ENCODE measurements at places on chromosomes 5 and 9.

DNA sequence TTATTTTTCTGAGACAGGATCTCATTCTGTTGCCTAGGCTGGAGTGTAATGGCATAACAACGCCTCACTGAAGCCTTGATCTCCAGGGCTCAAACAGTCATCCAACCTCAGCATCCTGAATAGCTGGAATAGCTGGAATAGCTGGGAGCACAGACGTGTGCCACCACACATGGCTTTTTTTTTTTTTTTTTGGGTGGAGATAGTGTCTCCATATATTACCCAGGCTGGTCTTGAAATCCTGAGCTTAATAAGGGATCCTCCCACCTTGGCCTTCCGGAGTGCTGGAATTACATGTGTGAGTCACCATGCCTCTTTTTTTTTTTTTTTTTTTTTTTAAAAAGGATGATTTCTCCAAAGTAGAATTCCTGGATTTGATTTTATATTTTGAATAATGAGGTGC is 60.7 kb downstream of the NSD1 start:
- no peaks in the 10 kb centered on the region for H3K27me3 ChIP-seq
- peaks cover 10% of the 10 kb centered on the region for H3K4me1 ChIP-seq
- DNase-seq, result no peak
- H3K27ac ChIP-seq, result no peak overlapping the region
- peaks cover 31% of the 10 kb centered on the region for H3K36me3 ChIP-seq

DNA sequence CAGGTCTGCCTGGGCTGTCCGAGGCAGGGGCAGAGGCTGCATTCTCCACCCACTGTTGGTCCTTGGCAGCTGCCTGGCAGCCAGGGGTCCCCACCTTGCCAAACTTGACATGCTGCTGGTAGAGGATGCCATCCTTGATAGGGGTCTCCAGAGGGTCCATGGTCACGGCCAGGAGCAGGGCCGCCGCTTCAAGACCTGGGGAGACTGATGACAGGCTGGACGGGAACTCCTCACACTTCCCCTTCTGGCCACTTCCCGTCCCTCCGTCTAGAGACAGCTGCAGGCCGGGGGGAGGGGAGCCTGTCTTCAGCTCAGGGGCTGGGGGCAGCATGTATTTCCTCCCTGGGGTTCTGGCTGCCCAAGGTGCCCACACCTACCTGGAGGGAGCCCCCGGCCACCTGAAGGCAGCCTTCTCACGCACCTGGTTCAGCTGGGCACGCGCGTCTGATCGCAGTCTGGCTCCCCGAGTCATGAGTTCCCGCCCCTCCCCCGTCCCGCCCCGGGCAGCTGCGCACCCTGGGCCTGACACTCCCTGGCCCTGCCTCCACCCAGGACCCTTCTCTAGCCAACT is at the start of gene DOK3:
TSS of gene DOK3 (minus strand) at position 446 of the 571 bp plus-strand sequence. CDS start at position 160, 286 bp downstream.
- H3K4me3 ChIP-seq, result no peak within 1 kb of the TSS
- H3K27me3 ChIP-seq, result no peaks in the 10 kb centered on the region
- H3K4me1 ChIP-seq, result peaks cover 10% of the 10 kb centered on the region
- no peak for DNase-seq
- H3K27ac ChIP-seq, result no peak within 1 kb of the TSS

GRCh38 chr5:77560677-77561263 is 68.7 kb upstream of the WDR41 start:
- peaks cover 3% of the 10 kb centered on the region for H3K27me3 ChIP-seq
- no peaks in the 10 kb centered on the region for H3K4me1 ChIP-seq
- DNase-seq, result no peak
- H3K27ac ChIP-seq, result no peak overlapping the region
- no peak overlapping the region for H3K4me3 ChIP-seq

- H3K27ac ChIP-seq, result no peak overlapping the region
- peaks cover 15% of the 10 kb centered on the region for H3K27me3 ChIP-seq
- H3K4me1 ChIP-seq, result no peaks in the 10 kb centered on the region
- no peak for DNase-seq
- no peak overlapping the region for H3K4me3 ChIP-seq
Measured at GRCh38 chr9:90893706-90894105, 92.1 kb downstream of the SYK start.

DNA sequence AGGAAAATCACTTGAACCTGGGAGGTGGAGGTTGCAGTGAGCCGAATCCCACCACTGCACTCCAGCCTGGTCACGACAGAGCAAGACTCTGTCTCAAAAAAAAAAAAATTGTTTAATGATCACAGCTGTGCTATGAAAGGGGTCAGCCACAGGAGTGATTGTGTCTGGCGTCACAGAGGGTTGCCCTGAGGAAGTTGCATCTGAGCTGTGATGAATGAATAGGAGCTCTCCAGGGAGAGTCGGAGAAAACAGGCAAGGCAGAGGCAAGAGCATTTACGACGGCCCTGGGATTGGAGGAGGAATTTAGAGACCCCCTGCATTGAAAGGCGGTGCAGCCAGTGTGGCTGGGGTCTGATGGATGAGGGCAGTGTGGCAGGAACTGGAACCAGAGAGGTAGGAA is 25.1 kb downstream of the NAIF1 start:
- H3K27ac ChIP-seq, result no peak overlapping the region
- H3K4me1 ChIP-seq, result no peaks in the 10 kb centered on the region
- H3K27me3 ChIP-seq, result peaks cover 38% of the 10 kb centered on the region

DNA sequence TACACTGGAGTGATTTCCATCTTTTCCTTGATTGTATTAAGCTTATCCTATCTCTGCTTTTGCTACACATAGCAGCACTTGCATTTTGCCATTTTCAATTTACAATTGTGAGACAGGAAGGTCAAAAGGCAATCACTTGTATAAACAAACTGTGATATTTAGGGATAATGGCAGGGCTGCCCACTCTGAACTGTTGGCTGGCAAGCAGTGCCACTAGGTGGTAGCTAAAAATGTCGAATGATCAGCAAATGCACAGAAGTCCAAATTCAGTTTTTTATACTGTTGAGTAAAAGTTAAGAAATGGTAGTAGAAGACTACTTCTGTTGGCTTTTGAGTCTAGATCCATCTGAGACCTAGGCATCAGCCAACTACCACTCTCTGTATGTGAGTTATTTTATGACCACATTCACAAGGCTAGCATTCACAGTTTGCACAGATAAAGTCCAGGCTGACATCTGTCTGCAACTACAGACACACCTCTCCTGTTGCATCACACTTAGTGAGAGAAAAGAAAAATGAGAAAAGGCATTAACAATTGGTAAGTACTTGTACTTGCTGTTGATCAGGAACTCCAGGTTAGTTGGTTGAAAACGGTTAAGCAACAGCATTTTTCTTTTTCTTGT is 108.8 kb upstream of the ASTN2 start:
- H3K27ac ChIP-seq, result no peak overlapping the region
- H3K4me1 ChIP-seq, result no peaks in the 10 kb centered on the region
- no peaks in the 10 kb centered on the region for H3K27me3 ChIP-seq
- DNase-seq, result no peak

DNA sequence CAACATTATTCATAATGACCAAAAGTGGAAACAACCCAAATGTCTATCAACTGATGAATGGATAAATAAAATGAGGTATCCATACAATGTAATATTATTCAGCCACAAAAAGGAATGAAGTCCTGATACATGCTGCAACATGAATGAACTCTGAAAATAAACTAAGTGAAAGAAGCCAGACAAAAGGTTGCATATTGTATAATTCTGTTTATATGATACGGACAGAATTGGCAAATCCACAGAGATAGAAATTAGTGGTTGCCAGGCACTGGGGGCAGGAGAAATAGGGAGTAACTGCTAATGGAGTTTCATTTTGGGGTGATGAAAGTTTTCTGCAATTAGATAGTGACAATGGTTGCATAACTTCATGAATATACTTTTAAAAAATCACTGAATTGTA is 47.0 kb downstream of the KIF24 start:
- no peak for DNase-seq
- peaks cover 31% of the 10 kb centered on the region for H3K36me3 ChIP-seq
- no peak overlapping the region for H3K4me3 ChIP-seq
- H3K4me1 ChIP-seq, result peaks cover 7% of the 10 kb centered on the region

DNA sequence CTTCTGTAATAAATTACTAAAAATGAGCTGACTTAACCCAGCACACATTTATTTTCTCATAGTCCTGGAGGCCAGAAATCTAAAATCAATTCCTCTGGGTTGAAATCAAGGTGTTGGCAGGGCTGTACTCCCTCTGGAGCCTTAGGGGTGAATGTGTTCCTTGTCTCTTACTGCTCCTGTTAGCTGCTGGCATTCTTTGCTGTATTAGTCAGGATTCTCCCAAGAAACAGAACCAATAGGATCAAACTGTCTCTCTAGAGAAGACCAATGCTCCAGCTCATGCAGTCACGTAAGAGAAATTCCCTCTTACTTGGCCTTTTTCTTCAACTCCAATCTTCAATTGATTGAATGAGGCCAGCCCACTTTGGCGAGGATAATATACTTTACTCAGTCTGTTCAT is 15.3 kb upstream of the CD180 start:
- H3K4me3 ChIP-seq, result no peak overlapping the region
- peaks cover 10% of the 10 kb centered on the region for H3K36me3 ChIP-seq
- no peak for DNase-seq
- H3K27me3 ChIP-seq, result no peaks in the 10 kb centered on the region
- peaks cover 71% of the 10 kb centered on the region for H3K4me1 ChIP-seq
- H3K27ac ChIP-seq, result no peak overlapping the region

GRCh38 chr5:179243333-179243732 is 101.9 kb downstream of the ADAMTS2 start:
- no peak overlapping the region for H3K27ac ChIP-seq
- H3K4me3 ChIP-seq, result no peak overlapping the region
- no peak for DNase-seq
- no peaks in the 10 kb centered on the region for H3K4me1 ChIP-seq
- peaks cover 4% of the 10 kb centered on the region for H3K27me3 ChIP-seq

DNA sequence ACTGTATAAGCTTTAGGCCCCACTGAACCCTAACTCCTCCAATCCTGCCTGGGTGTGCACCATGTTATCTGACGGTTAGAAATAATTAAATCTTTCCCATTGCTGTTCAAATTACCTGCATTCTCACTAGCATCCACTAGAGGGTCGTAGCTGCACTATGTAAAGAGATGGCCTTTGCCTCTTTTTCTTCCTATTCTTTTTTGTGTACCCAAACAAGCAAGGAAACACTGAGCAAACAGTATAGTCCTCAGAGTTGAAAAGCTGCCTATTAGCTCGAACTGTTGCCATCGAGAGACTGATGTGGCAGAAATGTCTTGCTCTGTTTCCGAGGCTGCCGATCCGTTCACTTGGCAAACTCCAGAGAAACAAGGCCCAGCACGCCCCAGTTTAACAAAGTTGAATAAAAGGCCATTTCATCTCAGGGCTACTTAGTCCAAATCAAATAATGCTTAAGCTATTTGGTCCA is 163.8 kb upstream of the TRPM3 start:
- H3K27ac ChIP-seq, result no peak overlapping the region
- H3K36me3 ChIP-seq, result no peaks in the 10 kb centered on the region
- H3K4me3 ChIP-seq, result no peak overlapping the region

GRCh38 chr5:10987925-10988504 is 227.0 kb upstream of the DAP start:
- no peak overlapping the region for H3K27ac ChIP-seq
- peaks cover 13% of the 10 kb centered on the region for H3K27me3 ChIP-seq

DNA sequence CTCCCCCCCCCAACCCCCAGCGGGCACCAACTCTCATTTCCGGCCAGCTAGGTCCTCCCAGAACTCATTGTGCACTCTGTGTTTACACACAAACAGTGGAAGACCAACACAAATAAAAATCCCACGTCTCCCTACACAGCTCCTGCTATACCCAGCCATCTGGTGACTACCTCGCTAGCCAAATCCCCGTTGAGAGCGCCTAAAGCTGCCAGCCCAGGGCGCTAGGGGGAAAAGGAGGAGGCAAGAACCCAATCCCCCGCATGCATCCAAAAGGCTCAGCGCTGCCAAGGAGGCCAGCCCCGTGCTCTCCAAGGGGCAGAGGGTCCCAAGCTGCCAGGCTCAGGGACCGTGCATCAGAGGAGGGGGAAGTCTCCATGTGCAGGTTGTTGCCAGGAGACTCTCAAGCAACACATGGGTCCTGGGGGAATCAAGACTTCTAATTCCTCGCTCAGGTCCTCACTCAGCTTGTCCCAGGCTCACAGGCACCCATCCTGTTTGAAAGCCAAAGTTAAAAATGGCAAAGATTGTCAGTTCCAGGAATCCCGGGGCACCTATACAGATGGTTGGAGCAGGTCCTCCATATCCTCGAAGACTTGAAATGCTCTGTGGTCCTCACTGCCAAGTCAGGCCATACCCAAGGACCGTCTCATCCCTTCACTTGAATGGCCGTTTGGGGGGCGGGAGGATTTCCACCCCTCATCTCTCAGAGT is 2.7 kb downstream of the ASTN2 start:
- H3K27ac ChIP-seq, result peak overlapping the region; percentile 28
- H3K27me3 ChIP-seq, result peaks cover 33% of the 10 kb centered on the region
- H3K36me3 ChIP-seq, result no peaks in the 10 kb centered on the region
- no peak overlapping the region for H3K4me3 ChIP-seq
- H3K4me1 ChIP-seq, result peaks cover 3% of the 10 kb centered on the region
- DNase-seq, result no peak

- peak within 1 kb of the TSS; percentile 99 for H3K27ac ChIP-seq
- peak; percentile 65 for DNase-seq
- H3K27me3 ChIP-seq, result peaks cover 22% of the 10 kb centered on the region
- peaks cover 51% of the 10 kb centered on the region for H3K36me3 ChIP-seq
- peak within 1 kb of the TSS; percentile 97 for H3K4me3 ChIP-seq
Measured at GRCh38 chr9:131276094-131276888, at the start of gene FAM78A. FAM78A (minus strand) TSS chr9:131276510; CDS start chr9:131276179, 331 bp downstream.

- no peaks in the 10 kb centered on the region for H3K27me3 ChIP-seq
- no peak for DNase-seq
- H3K4me3 ChIP-seq, result no peak overlapping the region
Measured at GRCh38 chr9:20351715-20352114, 270.6 kb downstream of the MLLT3 start.
